ENCODE measurements at places on chromosomes 4 and X.

DNA sequence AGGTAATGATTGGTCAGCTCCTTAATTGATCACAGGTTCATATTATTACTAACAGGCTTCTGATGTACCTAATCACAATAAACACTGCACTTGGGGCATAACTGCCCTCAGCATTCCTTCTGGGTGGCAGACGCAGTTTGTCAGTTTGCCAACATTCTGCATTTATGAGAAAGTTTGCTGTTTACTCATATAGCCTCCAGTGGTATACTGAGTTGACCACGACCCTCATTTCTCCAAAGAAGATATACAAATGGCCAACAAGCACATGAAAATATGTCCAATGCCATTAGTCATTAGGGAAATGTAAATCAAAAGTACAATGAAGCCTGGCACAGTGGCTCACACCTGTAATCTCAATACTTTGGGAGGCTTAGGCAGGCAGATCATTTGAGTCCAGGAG is 26.3 kb downstream of the EFHC2 start:
- DNase-seq: no peak

DNA sequence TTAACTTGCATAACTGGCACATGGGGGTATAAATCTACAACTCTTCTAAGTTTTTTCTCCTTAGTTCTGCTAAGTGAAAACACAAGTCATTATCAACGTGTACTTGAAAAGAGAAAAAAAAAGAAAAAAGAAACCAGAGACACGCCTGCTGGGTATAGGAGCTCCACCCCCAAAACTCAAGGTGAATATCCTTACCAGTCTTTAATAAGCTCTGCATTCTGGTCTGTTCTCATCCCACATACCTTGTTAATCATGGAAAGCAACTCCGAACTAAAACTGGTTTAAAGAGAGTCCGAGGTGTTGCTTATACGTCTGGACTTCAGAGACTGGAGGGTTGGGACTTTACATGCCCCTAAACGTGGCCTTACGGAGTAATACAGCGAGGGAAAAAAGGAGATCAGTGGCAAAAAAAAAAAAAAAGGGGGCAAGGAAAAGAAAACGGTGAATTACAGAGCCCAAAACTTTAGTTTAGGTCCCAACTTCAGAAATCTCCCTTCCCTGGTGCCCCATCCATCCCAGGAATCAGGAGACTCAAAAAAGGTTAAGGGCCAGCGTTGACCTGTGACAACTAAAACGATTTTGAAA is 1.0 kb downstream of the PGRMC2 start:
- DNase-seq: peak; percentile 15

GRCh38 chr4:55008166-55009056 is 117.0 kb downstream of the KDR start:
- no peak for DNase-seq

DNA sequence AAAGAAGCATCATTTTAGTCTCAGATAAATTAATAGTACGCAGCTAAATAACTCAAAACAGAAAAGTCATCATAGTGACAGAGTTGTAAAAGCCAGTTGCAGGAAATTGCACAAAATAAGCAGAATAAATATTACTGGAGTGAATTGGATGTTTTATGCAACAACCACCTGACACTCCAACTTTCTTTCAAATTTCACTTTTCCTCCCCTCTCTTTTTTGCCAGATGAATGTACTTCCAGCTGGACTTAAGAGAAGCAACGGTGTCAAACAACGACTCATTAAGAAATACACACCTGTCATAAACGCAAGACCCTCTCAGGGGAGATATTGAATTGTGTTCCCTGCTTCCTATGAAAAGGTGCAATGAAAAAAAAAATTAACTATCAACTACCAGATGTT is 120.2 kb upstream of the HCCS start:
- no peak for DNase-seq

DNA sequence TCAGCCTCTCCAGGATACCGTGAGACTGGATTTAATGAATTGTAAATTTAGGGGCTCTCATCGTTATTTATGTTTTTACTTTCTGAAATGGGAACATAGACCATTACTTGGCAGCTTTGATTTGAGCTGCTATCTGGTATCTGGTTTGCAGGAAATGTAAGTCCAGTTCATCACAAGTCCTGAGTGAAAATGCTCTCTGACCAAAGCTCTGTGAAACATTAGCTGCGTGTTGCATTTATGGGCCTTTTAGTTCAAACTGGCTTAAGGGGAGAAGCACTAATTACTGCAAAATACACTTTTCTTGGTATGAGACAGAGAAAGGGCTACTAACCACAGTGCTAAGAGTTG is 420 bp downstream of the CC2D2A start:
- DNase-seq: no peak

- no peak for DNase-seq
Observed at GRCh38 chrX:40439625-40440532, 140.9 kb upstream of the ATP6AP2 start.

GRCh38 chr4:74499986-74500781 is 55.2 kb downstream of the AREG start:
- DNase-seq: no peak

Data from DMS79 treated with DMSO at 0.1 percent for 48 hours (cell line).